Activated CD4-positive, alpha-beta T cell treated with anti-CD3 and anti-CD28 coated beads for 1 hour (primary cell): ENCODE measurements at places on chromosomes 1 and 21.

- no peak for DNase-seq
These were observed 293.2 kb downstream of the DUSP10 start for GRCh38 chr1:221448585-221449175.

GRCh38 chr1:151653397-151653796 lies 41.5 kb downstream of the SNX27 start:
- DNase-seq, result no peak

- DNase-seq, result no peak
These were observed 124.1 kb downstream of the KIF26B start for GRCh38 chr1:245278846-245279245.

- no peak for DNase-seq
These were observed 29.7 kb downstream of the SLC45A1 start for GRCh38 chr1:8347635-8348034.

- no peak for DNase-seq
These were observed 14.4 kb downstream of the THEMIS2 start for GRCh38 chr1:27886744-27887143.

DNA sequence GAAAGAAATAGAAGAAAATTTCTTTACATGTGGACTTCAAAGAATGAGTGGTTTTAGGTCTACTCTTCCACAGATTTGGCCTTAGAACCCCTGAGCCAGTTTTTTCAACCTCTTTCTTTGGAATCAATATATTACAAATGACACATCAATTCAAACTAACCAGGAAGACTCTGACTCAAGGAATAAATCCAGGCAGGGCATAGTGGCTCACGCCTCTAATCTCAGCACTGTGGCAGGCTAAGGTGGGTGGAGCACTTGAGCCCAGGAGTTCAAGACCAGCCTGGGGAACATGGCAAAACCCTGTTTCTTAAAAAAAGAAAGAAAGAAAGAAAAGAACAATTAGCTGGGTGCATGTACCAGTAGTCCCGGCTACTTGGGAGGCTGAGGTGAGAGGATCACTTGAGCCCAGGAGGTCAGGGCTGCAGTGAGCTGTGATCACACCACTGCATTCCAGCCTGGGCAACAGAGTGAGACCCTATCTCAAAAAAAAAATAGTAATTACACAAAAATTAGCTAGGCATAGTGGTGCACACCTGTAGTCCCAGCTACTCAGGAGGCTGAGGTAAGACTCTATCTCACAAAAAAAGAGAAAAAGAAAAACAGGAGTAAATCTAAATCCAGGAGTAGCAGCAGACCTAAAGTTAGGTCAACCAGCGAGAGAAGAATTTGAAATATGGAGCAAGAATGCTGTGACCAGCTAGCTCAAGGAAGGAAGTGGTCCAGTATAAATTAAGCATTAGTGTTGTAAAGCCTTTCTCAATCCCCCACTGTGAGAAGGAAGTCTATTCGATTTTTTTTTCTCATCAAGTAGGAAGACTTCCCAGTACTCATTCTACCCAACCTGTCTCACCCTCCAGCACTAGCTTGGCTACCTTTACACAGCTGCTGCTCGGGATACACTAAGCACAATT lies 1.9 kb downstream of the SORT1 start:
- DNase-seq, result no peak

GRCh38 chr1:84504580-84505492 lies 1.4 kb upstream of the SPATA1 start:
- no peak for DNase-seq

DNA sequence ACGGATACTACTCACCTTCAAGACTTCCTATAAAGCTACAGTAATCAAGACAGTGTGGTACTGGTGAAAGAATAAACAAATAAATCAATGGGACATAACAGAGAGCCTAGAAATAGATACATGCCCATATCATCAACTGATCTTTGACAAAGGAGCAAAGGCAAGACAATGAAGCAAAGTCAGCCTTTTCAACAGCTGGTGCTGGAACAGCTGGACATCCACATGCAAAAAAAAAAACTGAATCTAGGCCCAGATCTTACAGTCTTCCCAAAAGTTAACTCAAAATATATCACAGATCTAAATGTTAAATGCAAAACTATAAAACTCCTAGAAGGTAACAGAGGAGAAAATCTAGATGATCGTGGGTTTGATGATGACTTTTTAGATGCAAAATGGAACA lies 170.3 kb downstream of the MIS18A start:
- no peak for DNase-seq

GRCh38 chr1:153698923-153699714 lies 20.6 kb downstream of the NPR1 start:
- DNase-seq, result no peak

DNA sequence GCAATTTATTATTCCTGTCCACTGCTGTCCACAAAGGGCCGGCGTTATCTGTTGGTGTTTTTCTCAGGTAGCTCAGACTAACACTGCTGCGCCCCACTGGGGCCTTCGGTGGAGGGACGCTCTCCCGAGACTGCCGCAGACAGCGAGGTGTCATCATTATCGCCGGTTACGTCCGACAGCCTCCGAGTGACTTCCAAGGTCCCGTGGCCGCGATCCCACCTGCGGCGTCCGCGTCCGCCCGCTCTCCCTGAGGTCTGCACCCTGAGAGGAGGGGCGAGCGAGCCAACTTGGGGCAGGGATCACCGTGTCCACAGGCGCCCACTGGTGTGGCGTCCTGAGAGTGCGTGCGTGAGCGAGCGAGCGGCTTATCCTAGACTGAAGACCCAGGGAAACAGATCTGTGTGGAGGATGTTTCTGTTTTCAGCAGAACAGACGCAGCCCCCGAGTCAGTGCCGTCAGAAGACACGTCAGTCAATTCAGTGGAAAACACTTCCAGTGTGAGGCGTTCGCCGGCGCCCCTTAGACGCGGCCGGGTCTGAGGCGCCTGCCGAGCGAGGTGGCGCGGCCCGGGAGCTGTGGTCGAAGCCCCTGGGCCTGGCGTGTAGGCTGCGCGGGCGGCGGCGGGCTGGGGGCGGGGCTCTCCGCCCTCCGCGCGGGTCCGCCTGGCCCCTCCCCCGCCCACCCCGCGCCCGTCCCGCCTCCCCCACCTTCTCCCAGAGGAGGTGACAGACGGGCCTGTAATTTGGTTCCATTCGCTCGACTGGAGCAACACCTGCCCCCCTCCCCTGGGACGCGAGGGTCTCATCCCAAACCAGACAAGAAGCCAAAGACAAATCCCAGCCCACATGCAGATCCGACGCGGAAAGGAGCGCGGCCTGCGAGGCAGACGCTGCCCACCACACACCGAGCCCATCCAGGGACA lies 12.6 kb downstream of the NHLH2 start:
- DNase-seq, result no peak

- no peak for DNase-seq
These were observed 6.1 kb downstream of the PFKFB2 start for GRCh38 chr1:207058878-207059867.

- DNase-seq, result no peak
These were observed 4.0 kb upstream of the WNT3A start for GRCh38 chr1:228002792-228003191.

DNA sequence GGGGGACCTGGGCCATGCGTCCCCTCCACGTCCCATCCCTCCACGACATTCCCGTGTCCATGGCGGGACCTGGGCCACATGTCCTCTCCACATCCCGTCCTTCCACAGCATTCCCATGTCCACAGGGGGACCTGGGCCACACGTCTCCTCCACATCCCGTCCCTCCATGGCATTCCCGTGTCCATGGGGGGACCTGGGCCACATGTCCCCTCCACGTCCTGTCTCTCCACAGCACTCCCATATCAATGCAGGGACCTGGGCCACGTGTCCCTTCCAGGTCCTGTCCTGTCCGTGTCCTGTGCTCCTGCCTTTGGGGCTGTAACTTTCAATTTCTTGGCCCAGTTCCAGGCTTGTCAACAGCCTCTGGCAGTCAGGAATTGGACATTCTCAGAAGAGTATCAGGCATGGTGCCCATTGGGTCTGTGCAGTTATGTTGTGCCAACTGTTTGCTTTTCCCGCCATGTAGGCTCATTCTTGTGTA lies 47.1 kb downstream of the WNT9A start:
- no peak for DNase-seq

DNA sequence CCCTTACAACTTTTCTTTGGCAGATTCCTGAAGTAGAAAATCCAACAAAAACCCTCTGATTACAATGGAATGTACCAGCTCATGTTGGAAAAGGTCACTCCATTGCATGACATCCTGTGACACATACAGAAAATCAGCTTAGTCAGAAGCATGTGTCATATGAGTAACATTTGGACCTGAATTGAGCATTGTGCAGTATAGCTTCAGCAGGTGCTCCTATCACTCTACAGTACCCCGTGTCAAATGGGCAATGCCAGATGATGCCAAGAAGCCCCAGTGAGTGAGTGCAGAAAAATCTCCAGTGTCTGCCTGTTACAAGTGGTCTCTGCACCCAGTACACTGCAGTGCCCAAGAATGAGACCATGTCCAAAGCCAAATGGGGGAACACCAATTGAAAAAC lies 129.7 kb upstream of the RUNX1 start:
- DNase-seq, result no peak

GRCh38 chr1:104380003-104380402 lies 630.3 kb downstream of the AMY1C start:
- no peak for DNase-seq

DNA sequence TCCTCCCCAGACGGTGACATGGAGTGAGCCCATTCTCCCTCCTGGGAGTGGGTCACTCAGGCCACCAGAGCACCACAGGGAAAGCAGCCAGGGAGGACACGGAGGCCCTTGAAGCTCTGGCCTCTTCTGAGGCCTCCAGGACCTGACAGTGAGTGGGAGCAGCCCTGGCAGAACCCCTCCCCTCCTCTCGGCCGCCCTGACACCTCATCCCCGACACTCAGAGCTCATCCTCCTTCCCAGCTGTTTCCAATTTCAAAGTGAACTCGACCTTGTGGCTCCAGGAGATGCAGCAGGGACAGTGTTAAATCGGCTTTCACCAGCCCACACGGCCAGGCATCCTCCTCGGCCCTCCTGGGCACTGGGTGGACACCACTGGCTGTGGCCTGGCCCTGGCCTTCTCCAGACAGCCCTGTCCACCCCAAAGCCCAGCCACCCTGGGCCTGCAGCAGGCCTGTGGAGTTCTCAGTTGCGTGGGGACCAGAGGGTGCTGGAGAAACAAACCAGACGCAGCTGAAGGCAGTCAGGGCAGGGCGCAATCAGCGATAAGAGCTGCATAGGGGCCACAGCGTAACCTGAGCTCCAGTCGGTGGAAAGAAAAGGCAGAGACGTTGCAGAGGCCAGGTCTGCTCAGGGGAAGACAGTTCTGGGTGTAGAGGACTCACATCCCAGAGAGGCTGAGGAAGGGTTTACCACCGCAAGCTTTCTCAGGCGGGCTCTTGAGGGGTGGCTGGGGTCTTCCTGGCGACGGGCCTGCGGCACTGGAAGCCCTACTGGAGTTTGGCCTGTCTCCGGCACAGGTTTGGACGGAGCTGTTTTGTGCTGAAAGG lies 27.1 kb downstream of the FTCD start:
- no peak for DNase-seq

DNA sequence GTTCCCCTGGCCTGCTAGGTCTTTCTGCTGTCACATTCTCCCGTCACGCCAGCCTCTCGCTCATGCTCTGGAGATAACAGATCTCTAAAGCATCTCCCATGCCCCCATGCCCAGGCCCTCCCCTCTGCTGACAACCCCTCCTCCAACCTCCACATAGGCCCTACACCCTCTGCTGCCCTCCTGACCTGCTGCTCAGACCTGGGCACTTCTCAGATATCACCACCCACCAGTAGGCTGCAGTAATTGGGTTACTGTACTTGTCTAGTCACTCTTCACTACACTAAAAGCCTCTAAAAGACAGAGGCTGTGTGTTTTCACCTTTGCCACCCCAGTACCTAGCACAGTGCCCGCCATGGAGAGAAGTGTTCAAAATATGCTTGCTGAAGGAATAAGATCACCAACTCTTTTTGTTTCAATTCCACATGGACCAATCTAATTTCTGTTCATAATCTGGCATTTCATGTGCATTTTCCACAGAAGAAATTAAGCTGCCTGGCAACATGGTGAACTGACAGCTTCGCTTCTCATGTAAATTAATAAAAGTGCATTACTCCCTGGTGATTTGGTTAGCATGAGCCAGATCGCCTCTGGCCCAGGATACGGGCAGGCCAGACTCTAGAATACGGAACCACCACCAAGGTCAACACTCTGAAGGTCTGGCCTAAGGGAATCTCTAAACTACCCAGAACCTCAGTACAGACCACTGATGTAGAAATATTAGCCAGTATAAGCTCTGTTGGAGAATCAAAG lies 20.7 kb downstream of the LBR start:
- DNase-seq, result no peak

DNA sequence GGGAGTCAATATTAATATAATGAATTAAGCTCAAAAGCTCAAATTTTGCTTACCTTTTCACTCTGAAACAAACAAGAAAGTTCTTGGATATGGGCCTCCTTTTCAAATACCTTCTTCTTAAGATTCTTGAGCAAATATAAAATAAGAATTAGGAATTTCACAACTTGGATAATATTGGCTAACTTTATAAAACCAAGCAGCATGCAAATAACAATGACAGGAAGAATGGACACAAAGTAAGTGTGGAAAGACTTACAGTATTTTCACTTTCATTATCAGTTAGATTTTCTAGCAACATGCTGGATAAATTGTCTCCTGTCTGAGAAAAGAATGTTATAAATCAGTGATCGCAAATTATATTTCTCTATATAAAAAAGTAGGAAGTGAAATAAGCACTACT lies 13.2 kb downstream of the ODF2L start:
- no peak for DNase-seq

DNA sequence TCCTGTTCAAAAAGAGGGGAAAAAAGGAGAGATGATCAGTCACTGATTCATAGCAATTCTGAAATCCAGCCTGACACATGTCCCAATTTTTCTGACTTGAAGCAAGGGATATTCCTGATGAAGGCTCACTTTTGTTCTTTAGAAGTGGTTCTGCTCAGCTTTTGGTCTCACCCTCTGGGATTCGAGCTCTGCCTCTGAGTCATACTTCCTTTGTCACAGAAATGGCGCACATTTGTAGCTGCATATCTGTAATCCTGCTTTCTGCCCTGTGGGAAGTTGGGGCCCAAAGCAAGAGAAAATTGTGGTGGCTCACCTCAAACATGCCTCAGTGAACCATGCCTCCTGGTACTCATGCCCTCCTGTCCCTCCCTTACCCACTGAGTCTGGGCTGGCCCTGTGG lies 22.3 kb upstream of the FAM78B start:
- no peak for DNase-seq
